ENCODE measurements at places on chromosomes 5 and 9.

- no peak for DNase-seq
Observed at GRCh38 chr5:68440651-68441050, 225.1 kb downstream of the PIK3R1 start.

DNA sequence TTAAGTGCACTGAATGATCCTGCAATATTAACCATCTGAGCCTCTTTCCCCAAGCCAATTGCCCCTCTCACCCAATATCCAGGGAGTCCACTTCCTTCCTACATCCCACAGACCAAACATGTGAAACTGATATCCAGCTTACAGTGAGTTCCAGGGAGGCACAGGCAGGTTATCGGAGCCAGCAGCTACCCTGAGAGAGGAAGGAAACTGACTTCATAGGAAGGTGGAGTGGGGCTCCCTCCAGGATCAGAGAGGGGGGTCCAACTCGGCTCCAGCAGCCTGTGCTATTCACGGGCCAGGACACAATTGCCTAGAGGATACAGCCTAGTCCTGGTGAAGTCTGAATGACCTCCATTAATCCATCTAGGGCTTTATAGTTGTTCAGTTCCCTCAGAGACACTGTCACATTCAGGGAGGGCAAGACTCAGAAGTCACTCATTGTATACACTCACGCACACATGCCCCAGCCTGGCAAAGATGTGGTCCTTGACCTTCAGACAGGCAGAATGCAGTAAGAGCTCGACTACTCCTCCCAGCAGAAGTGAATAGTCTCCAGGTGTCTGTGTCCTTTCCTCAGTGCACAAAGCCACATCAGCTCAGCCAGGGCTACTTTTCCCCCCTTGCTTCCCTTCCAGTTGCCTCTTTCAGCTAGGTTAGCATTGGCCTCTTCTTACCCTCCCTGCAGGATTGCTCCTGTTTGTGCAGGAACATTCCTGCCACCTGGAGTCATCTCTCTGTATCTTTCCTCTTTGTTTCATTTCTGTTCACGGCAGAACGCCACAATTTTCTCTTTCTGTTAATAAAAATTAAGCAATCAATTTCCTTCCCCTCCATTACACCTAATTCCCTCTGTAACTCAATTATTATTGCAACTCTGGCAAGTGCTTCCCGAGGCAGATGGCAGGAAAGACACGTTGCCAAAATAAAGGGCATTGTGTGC, 501.7 kb downstream of the ARHGEF28 start:
- no peak for DNase-seq

DNA sequence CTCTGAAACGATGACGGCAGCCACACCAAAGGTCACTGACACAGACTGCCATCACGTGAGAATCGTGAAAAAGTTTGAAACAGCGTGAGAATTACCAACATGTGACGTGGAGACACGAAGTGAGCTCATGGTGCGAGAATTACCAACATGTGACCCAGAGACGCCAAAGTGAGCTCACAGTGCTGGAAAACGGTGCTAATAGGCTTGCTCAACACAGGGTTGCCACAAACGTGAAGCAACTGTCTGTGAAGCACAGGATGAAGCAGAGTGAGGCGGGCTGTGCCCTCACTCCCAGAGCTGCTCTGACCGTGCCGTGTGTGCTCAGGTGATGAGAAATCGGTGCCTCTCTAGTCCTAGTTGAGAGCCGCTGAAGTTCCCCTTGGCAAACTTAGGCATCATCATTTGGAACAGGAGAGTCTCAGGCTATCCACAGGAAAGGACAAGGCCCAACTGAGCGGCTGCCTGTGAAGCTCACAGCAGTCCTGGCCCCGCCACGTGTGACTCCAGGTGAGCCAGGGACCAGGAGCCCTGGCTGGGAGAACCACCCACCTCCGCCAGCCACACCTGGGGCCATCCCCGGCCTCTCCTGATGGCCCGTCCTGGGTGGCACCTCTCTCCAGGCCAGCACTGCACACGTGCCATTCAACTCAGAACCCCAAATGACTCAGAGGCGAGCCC, 29.8 kb upstream of the SLC6A3 start:
- DNase-seq, result no peak

DNA sequence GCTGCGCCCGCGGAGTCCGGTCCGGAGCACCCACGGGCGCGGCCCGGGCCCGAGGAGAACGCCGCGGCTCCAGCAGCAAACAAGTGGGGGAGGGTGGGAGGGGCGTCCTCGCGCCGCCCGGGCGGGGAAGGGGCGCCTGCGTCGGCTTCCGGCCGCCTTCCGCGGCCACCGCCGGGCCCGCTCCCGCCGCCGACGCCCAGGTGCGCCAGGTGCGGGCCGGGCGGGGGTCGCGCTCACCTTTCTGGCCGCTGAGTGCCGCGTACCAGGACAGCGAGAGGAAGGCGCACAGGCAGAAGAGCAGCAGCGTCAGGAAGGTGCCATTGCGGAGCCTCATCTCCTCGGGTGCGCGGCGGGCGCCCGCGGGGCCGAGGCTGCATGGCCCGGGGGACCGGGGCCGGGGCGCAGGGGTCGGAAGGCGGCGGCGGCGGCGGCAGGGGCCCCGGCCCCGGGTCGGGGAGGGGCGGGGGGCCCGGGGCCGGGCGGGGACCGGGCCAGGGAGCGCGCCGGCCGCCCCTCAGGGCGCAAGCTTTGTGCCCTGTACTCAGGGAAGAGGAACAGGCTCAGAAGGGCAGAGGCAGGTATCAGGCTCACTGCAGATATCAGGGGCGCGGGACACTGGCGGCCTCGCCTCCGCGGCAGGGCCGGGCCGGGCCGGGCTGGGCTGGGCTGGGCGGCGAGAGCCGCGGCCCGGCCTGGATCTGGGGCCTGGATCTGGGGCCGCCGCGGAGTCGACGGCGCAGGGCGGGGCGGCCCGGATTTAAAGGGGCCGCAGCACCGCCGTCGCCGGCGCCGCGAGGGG, at the start of gene MGAT4B:
TSS of gene MGAT4B (minus strand) at position 617 of the 799 bp plus-strand sequence. CDS start at position 334, 283 bp downstream.
- DNase-seq, result no peak

DNA sequence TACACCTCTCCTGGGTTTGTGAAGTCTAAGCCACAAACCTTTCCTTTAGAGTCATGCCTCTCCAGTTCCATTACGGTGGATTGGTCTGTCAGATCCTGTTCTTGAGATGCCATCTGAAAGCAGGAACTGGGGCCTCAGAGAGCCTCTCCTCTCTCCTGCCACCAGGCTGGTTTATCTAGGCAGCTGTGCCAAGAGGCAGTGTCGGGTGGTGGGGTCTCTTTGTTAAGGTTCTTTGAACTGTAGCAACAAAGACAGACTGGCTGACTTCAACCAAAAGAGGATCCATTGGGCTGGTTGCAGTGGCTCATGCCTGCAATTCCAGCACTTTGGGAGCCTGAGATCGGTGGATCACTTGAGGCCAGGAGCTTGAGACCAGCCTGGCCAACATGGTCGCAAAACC, 66.0 kb upstream of the ANGPTL2 start:
- DNase-seq, result no peak

DNA sequence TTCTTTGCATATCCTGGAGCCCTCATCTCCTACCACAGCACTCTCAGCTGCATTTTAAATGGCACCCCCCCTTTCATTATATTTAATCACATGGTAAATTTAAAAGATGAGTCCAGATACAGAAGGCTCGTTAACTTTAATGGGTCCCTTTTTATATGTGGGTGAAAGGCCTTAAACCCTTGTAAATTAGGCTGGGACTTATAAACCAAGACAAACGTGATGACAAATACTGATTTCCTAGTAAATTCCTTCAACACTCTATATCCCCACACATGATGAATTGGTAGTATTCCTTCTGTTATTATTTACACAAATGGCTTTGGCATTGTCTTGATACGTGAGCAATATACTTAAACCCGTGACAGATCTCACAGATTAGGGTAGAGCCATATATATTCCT, 210.6 kb downstream of the CAAP1 start:
- no peak for DNase-seq

GRCh38 chr5:57470339-57470738, 12.3 kb downstream of the ACTBL2 start:
- no peak for DNase-seq

DNA sequence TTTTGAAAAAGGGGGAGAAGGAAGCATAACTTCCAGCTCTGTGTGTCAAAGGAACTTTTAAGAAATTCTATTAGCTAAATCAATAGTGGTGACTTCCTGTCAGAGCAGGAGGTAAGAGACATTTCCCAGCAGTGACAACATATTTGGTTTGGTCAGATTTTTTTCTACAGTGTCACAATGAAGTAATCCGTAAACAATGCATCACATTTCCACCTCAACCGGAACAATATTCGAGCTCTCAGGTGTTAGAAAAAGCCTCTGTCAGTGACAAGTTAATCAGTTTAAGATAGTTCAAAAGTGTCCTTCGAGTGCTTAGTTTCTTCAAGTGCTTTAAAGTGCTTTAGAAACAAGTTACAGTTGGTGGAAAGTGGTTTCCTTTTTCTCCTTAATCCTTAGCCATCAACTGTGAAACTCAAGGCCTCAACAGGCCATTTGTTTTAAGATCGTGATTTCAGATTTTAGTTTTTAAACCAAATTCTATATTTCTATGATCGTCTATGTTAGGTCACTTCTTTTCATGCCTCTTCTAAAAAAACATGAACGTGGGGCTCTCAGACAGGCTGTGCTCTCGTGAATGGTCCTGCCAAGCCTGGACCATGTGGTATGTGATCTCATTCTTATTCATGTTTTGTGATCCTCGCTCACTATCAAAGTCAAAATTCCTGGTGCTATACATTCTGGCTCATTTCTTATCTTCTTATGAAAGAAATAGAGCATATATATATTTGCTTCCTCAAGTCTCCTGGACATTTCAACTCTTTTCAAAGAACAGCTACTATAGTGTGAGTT, 181.9 kb upstream of the HMHB1 start:
- peak; percentile 51 for DNase-seq
